Ecto neural progenitor cell (in vitro differentiated cells): ENCODE measurements at places on chromosomes 1 and 21.

DNA sequence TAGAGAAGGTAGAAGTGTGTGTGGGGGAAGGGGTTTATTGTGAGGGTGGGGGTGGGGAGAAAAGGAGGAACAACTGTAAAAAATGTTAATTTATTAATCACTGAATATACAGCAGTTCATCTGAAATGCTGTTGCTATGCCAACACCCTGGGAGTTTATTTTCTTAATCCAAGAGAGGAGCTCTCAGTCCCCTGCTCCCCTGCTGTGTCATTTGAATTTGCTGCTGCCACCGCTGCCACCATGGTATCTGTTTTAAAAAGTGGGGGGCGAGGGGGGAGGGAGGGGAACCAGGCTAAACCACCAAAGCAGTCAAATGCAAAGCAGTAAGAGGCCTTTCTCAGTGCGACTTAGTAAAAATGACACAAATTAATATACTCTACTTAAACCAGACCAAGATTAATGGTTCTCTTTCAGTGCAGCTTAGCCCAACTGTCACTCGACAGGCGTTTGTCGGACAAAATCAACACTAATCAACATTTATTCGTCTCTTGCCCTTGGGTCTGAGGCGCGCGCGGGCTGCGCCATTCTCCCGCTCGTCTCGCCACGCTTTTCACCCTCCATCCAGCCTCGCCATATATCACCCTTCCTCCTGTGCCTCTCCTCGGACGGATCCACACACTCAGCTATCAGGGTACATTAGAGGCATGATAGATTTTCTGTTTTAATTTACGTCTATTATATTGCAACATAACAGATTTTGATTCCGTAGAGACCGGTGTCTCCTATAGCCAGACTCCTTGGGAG, 76.2 kb downstream of the PBX1 start:
- no peak for DNase-seq

- no peak for DNase-seq
Observed at GRCh38 chr21:30194701-30195299, 21.1 kb downstream of the CLDN8 start.

- DNase-seq: no peak
Observed at GRCh38 chr1:182206626-182207239, 145.2 kb upstream of the ZNF648 start.

DNA sequence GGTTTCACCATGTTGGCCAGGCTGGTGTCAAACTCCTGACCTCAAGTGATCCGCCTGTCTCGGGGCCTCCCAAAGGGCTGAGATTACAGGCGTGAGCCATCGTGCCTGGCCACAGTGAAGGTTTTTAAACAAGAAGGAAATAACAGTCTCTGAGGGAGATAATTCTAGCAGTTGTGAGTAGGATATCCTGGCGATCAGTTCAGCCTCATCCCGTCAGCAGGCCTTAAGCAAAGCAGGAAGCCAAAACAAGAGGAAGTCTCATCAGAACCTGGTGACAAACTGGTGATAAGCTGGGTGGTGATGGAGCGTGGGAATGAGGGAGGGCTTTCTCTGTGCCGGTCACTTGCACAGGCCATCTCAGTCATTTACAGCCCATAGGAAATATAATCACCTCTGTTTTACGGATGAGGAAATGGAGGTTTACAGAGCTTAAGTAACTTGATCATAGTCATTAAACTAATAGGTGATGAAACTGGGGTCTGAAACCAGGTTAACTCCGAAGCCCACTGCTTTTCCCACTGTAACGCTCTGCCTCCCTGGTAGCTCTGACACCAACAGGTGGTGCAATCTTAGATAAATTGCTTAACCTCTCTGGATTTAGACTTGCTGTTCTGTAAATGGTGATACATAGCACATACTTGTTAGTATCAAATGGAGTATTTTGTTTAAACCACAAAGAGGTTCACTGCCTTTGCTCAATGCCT, 40.8 kb upstream of the A3GALT2 start:
- no peak for DNase-seq

GRCh38 chr1:204443260-204443619, 31.6 kb upstream of the PPP1R15B start:
- DNase-seq: no peak

DNA sequence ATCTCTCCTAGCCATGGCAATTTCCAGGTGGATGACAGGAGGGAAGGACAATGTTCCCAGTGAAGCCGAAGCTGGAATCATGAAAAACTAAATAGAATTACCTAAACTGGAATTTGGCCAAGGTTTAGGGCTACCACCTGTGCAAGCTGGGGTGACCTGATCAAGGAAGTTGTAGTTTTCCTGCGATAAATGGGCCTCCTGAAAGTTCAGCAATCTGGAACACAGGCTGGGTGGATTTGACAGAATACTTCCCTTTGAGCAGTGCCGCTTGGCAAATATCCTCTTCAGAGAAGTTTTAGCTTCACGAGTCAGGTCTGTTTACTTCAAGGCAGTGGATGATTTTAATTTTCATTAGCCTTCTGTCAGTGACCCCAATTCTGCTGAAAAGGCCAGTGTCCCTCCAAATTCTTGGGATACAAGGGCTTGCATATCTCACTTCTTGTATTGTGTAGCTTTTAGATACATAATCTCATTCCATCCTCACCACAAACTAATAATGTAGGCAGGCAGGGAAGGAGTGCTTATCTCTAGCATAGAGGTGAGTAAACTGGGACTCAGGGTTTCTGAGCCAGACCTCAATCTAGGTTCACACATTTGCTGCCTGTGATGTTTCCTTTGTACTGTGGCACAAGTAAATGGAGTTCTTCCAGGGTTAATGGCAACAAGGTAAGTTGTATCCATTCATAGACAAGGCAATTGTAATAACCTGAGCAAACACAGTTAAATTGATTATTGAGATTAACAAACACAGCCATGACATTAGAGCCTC, 349.4 kb downstream of the NUF2 start:
- DNase-seq: no peak

DNA sequence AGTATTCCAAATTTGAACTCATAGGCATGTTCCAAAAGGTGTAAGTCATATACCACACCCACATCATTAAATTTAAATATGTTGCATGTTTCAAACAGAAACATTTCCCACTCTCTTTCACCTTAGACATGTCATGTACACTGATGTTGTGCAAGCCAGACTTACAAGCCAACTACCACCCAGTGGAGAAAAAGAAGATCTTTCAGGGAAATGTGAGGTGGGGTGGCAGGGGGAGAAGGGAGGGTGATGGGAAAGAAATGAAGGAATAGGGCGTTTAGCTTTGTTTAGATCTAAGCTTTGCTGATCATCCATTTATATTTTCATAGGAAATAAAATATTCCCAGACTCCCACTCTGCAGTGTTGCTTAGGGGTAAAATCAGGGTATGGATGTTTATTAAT, 1.6 kb downstream of the NEGR1 start:
- no peak for DNase-seq

GRCh38 chr1:1302951-1303509, 4.7 kb downstream of the ACAP3 start:
- DNase-seq: no peak

- DNase-seq: no peak
Observed at GRCh38 chr1:202254454-202255252, 61.1 kb downstream of the LGR6 start.

DNA sequence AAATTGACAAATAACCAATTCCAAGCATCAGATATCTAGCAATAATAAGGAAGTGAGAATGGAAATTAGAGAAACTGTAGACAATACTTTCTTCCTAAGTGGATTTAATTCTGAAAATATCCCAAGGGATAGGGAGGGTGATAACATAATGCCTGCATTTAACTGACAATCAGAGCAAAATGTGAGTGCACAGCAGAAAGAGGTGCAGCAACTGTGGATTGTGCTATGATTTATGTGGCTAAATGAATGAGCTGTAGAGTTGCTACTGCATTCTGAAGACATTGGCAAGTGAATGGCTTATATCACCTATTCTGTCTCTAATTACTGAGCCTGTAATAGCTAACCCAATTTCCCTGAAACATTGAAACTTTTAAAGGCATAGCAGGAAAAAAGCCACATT, 39.0 kb downstream of the OLFM3 start:
- no peak for DNase-seq

DNA sequence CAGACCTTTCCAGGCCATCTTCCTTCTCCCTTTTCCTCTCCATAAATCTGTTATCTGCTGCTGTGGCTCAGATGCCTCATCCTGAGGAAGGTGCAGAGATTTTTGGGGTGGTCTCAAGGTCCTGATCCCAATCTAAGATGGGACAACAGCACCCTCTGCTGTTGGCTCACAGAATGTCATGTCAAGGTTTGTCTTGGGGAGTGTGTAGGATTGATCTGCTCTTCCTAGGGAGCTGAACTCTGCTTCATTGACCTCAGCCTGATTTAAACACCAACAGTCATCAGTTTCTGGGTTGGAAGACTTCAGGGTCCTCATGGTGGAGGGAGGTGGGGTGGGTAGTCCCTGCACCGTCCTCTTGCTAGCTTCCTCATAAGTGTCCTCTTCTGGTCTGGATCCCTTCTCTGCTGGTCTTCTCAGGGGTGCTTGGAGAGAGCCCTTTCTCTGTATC, 62.8 kb upstream of the LAX1 start:
- DNase-seq: peak; percentile 77

DNA sequence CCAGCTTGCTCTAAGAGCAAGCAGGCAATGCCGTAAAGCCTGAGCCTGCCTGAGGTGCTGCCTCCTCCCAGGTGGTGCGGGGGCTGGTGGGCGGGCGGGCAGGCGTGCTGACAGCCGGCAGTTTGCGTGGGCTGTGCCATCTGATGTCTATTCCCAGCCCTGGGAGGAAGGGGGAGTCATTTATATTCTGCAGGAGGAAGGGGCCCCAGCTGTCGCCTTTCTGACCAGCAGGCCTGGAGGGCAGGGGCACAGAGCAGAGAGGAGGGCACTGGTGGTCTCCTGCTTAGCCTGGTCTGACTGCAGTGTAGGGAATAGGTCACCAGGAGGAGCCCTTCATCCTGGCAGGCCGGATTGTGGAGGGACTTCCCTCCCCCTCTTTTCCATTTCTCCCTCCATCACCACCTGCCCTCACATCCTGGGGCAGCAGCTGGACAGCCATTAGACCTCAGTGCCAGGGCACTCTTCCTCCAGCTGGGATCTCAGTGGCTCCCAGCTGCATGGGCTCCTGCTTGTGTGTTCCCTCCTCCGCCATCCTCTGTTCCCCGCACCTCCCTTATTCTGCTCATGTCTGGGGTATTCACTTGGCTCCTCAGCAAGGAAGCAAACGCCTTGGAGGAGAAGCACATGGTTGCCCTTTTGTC, 4.4 kb downstream of the CYB561D1 start:
- peak; percentile 80 for DNase-seq

DNA sequence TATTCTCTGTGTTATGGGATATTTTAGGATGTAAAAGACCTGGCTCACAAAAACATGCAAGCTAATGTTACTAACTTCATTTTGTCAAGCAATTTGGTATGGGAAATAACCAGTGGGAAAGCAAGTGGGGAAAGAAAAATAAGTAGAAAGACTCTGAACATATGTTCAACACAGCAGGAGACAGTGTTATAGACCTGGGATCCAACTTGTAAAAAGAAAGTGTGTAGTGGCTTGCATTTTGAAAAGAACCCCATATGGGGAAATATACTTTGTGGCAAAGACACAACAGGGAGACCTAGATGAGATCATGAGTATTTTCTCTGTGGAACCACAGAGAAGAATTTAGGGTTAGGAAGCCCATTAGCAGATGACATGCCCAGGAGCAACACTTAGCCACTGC, 212.7 kb upstream of the NRIP1 start:
- DNase-seq: no peak

- no peak for DNase-seq
Observed at GRCh38 chr1:26259005-26259404, 20.9 kb upstream of the SH3BGRL3 start.

DNA sequence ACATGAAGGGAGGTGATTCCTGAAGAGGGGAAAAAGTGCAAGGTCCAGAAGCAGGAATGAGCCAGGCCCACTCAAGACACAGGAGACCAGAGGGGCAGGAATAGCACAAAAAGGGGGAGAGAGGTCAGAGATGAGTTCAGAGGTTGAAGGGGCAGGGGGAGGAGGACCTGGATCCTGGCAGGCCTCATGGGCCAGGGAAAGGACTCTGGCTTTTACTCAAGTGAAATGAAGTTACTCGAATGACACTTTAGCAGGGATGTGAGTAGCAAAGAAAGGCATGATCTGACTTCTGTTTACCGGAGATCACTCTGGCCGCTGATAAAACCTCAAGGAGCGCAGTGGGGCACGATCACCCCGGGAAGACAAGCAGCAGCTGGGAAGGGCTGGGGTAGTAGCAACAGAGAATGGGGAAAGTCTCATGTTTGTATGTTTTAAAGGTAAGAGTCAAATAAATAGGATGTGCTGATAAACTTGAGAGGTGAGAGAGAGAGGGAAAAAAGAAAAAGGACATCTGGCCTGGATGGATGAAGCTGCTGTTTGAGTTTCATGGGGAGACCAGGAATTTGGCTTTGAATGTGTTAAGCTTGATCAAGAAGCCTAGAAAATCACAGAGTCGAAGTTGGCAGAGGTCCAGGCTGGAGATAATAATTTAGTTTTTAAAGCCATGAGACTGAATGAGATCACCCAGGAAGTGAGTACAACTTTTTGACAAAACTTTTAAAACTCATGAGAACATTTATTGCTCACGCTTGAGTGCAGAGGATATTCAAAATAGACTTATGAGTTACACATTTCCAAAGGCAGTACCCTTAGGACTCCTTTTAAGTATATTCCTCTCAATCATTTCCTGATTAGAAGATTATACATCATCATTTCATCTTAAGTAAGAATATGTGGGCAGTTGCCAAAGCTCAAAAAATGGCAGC, 156.0 kb downstream of the RERE start:
- DNase-seq: no peak

- no peak for DNase-seq
Observed at GRCh38 chr1:230573658-230574057, 68.6 kb upstream of the COG2 start.

DNA sequence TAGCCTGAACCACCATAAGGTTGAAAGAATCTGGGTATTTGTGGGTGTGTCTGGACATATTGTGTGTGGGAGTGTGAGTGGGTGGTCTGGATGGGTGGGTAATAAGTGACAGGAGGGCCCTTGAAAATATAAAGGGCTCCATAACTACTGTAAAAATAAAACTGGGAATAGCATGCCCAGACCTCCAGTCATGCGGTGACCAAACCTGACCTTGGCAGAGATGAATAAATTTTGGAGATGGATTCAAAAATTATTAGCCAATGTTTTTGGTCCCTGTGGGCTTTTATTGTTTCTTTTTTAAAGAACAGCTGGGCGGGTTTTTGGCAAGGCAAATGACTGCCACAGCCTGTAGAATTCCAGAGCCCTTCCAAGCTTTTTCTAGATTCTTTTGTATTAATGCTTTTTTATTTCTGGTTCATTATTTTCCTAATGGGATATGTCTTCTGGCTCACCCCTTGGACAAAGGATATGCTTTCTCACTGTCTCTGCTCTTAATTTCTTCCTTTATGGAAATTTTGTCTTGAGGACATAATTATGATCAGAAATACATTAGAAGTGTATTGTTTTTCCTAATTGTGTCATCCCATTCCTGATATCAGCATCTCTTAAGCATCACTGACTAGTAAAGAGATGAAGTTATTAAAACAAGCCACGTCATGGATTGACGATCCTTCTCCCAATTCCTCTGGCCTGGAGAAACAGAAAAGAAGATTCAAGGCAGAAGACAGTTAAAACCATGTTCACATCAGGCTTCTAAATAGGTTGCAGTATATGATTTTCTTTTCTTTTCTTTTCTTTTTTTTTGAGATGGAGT, 69.5 kb downstream of the NTMT2 start:
- no peak for DNase-seq
